ENCODE measurements at places on chromosomes 5 and 9. TPM values are rescaled to one million over a fixed set of nuclear protein-coding genes. Genes with fewer than 3 reads are reported as not detected.

DNA sequence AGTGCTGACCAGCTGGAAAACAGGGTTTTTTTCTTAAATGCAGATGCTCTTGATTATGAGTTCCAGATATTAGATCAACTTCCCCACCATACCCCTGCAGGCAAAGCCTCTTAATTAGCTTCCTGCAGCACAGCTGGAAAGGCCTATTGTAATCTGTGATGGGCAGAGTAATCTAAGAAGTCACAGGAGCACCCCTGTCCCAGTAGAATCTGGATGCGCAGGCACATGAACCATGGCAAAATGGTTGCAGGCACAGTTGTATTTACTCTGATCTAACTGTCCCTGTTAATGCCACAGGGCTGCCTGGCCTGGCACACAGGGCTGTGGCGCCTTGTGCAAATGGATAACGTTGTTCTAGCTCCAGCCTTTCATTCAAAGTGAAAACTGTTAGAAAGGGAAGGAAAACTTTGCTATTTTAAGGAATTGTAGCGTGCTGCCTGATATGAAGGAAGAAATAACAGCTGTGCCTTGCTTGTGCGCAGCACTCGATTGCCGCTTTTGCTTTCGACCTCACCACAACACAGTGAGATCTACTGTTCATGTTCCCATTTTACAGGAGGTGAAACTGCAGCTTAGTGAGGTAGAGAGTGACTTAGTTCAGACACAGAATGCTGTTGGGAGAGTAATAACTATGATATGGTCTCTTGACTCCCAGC, 2.3 kb downstream of the TGFBI start:
- no peak for DNase-seq

DNA sequence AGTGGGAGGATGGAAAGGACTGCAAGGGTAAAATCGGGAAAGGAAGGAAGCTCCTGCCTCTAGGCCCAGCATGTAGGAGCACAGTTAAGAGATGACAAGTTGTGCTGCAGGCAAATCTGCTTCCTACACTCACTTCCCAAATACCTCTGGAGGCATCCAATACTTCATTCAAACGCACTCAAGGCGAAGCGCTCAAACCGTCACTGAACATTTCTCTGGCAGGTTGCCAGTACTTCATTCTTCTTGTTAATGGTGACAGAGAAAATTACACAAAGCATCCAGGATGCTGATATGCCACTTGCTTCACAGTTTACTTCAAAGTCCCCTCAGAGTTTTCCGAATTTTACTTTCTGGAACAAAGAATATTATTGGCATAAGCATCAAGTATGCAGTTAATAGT, 59.8 kb downstream of the NREP start:
- DNase-seq = no peak

The CCL21 gene
- total RNA-seq = 65.0 TPM

The C5orf34 gene
- total RNA-seq = 0.42 TPM

Data from esophagus muscularis mucosa (tissue), 4 donors.